Renal pelvis (tissue), 12 donors: ENCODE measurements at places on chromosomes 5 and 9. TPM values are rescaled to one million over a fixed set of nuclear protein-coding genes. Genes with fewer than 3 reads are reported as not detected.

DNA sequence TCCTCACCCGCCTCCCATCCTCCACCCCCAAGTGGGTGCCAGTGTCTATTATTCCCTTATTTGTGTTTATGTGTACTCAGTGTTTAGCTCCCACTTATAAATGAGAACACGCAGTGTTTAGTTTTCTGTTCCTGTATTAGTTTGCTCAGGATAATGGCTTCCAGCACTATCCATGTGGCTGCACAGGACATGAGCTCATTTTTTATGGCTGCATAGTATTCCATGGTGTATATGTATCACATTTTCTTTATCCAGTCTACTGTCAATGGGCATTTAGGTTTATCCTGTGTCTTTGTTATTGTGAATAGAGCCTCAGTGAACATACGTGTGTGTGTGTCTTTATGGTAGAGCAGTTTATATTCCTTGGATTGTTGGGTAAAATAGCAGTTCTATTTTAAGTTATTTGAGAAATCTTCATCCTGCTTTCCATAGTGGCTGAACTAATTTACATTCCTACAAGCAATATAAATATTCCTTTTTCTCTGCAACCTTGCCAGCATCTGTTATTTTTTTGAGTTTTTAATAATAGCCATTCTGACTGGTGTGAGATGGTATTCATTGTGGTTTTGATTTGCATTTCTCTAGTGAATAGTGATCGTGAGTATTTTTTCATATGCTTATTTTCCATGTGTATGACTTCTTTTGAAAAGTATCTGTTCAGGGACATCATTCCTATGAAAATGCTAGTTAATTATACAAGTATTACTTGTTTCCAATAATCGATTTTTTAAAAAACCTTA is 164.0 kb upstream of the CCDC152 start:
- DNase-seq: no peak

DNA sequence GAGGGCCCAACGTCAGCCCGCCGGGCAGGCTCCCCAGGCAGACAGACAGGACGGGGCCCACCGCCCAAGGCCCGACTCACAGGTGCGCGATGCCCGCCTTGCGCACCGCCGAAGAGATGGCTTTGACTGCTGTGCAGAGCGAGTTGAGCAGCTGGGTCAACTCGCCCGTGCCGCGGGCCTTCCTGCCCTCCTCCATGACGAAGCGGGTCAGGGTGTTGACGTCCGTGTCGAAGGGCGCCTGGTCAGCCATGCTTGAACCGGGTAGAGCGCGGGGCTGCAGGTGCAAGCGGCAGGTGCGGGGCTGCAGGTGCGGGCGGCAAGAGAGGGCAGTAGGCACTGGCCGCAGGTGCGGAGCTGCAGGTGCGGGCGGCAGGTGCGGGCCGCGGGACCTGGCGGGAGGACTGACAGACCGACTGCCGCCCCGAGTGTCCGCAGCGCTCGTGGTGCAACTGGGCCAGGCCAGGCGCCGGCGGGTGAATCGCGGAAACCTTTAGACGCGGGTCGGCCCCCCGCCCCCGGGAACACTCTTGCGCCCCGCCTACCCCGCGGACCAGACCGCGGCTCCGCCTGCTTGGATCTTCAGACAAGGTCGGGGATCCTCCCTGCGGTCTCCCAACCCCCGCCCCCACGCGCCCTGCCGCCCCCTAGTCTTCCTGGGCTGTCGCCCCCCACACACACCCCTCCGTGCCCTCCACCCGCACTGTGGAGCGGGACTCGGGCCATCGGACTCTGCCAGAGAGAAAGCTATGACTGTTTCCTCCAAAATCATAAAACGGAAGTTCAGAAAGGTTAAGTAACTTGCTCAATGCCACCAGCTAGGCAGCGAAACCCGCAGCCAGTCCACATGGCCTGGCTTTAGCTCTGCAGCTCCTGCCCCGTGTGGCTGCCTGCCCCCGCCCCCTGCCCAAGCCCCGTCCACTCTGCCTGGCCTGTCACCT is at the start of gene FBP1:
Gene FBP1 (minus strand): TSS at position 458 of the 938 bp plus-strand sequence. CDS start 208 bp downstream, at position 250.
- DNase-seq: peak; percentile 43

GRCh38 chr5:60738461-60738860 is 38.5 kb upstream of the DEPDC1B start:
- no peak for DNase-seq

- no peak for DNase-seq
Observed at GRCh38 chr5:157744051-157745011, 819 bp downstream of the LSM11 start.

DNA sequence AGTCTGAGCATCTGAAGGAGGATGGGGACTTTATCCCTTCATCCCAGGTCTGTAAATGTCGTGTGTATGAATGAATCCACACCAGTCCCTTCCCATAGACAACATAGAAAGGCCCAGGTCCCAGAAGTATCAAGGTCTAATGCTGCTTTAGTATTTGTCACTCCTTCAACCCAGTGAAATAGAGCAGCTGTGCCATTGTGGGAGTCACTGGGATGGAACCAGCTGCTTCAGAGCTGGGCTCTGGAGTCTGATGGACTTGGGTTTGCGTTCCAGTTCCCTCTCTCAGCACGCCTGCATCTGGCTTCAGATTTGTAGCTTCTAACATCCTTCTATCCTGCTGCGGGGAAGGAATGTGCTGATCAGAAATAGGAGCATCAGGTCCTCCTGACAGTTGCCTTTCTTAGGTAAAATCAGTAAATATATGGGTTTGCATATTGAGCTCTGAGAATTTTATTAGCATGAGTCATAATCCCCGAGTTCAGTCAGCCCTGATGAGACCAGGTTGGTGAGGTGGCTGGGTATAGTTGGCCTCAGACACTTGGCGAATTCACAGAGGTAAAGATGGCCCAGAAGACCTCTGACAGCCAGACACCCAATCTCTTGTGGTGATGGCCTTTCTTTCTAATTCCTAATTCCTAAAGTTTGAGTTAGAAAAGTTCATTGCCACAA is 10.1 kb downstream of the ACO1 start:
- DNase-seq: no peak

Gene CSF1R
- 16.1 TPM for polyA plus RNA-seq

Gene PHYKPL
- polyA plus RNA-seq: 124 TPM

Gene PLAC8L1
- polyA plus RNA-seq: 3.0 TPM
